ENCODE measurements at places on chromosomes 4 and X.

DNA sequence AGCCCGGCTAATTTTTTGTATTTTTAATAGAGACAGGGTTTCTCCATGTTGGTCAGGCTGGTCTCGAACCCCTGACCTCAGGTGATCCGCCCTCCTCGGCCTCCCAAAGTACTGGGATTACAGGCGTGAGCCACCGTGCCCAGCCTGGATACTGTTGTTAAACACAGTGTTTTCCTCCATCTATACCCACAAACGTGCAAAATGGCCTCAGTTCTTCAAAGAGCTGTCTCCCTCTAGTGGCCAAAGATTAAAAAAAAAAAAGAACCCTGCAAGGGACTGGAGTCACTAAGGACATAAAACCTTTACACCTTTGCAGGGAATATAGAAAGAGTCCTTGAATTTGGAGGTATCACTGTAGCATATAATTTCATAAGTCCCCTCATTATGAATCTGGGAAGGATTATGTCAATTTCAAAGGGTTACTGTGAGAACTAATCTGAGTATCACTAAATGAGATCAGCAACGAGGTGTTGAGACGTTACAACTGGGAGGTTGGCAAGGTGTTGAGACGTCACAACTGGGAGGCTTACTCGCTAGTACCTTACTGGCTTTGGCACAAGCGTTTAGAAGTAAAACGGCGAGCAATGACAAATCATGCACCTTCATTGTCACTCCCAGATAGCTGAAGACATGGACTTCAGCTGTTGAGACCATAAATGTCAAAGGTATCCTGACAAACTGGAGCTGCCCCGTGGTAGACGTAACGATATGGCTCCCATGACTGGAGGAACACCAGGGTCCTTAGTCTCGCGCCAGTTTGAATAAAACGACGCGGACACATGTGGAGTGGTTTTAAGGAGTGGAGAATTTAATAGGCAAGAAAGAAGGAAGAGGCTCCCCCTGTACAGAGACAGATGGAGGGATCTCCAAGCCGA, 33.4 kb upstream of the ENPP6 start:
- no peak for DNase-seq

DNA sequence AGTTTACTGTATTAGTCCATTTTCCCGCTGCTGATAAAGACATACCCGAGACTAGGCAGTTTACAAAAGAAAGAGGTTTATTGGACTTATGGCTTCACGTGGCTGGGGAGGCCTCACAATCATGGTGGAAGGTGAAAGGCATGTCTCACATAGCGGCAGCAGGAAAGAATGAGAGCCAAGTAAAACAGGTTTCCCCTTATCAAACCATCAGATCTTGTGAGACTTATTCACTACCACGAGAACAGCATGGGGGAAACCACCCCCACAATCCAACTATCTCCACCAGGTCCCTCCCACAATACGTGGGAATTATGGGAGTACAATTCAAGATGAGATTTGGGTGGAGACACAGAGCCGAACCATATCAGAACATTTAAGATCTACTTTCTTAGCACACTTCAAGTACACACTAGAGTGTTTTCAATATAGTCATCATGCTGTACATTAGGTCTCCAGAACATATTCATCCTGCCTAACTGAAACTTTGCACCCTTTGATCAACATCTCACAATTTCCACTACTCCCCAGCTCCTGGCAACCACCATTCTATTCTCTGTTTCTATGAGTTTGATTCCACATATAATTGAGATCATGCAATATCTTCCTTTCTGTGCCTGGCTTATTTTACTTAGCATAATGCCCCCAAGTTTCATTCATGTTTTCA, 341.0 kb downstream of the ARHGAP24 start:
- no peak for DNase-seq

GRCh38 chrX:97400492-97400891, 516.8 kb downstream of the RPA4 start:
- no peak for DNase-seq

DNA sequence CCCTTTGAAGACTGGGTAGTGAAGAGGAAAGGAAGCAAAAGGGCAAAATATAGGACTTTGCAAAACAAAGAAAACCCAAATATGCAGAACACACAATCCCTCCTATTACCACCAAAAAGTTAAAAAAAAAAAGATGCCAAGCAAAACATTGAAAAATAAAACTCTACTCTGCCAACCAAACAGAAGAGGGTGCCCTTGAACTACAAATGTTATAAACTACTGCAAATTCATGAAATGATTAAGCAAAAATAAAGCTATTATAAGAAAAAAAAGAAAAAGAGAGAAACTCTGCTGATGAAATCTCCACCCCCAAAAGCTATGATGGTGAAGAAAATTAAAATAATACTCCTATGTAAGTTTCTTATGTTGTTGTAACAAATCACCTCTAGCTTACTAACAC, 168.5 kb upstream of the STK26 start:
- no peak for DNase-seq

GRCh38 chr4:186798951-186799659, 75.4 kb upstream of the FAT1 start:
- DNase-seq = no peak

GRCh38 chr4:128775916-128776315, 33.6 kb upstream of the JADE1 start:
- DNase-seq = no peak

DNA sequence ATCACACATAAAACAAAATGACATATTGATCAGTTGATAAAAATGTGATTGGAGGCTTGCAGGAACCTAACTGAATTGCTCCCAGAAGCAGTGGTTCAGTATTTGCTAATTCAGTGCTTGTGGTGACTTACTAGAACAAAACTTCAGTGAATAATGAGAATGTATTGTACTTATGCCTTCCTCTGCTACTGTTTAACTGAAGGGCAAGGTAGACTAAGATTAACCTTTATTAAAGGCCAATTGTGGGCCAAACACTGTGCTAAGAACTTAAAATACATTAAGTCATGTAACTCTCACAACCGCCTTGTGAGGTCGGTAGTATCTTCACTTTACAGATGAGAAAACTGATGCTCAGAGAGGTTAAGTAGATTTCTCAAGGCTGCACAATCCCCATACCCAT, 14.9 kb downstream of the IGFBP7 start:
- DNase-seq = no peak

- DNase-seq = no peak
Measured at GRCh38 chrX:2735270-2735669, 16.6 kb upstream of the XG start.

DNA sequence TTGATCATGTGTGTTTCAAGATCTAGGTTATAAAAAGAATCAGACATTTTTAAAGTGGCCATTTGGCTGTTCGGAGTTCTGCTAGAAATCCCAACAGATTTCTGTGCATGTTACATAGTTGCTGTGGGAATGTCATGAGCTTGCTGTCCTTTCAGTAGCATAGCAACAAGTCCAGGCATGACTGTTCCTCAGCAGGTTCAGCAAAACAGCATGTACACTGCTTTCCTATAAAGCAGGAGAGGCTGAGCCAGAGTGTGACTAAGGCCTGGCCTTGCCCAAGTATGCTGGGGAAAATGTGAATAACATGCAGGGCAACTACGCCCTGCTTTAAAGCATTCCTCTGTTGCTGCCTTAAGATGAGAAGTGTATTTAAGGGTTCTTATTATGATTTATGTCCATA, 217.1 kb upstream of the SMIM31 start:
- no peak for DNase-seq

DNA sequence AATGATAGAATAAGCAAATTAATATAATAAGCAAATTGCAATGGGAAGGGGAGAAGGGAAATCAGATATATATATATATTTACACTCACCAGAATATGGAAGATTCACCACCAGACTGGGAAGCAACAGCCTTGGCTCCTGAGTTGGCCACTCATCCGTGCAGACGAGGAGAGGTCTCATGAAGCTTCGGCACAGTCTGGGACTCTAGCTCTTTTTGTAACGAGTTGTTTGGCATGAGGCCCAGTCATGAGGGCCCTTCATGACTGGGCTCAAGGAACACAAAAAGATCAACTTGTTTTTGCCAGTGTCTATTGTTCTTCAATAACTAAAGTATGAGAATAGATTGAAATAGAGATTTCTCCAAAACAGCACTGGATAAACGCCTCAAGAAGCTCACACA, 176.4 kb downstream of the ADGRA3 start:
- DNase-seq = no peak

- no peak for DNase-seq
Measured at GRCh38 chrX:119399772-119400101, 601 bp downstream of the SLC25A43 start.

- DNase-seq = no peak
Measured at GRCh38 chr4:114184901-114185300, 205.5 kb upstream of the ARSJ start.

GRCh38 chrX:153668423-153669173, 5.0 kb downstream of the PNCK start:
- no peak for DNase-seq

DNA sequence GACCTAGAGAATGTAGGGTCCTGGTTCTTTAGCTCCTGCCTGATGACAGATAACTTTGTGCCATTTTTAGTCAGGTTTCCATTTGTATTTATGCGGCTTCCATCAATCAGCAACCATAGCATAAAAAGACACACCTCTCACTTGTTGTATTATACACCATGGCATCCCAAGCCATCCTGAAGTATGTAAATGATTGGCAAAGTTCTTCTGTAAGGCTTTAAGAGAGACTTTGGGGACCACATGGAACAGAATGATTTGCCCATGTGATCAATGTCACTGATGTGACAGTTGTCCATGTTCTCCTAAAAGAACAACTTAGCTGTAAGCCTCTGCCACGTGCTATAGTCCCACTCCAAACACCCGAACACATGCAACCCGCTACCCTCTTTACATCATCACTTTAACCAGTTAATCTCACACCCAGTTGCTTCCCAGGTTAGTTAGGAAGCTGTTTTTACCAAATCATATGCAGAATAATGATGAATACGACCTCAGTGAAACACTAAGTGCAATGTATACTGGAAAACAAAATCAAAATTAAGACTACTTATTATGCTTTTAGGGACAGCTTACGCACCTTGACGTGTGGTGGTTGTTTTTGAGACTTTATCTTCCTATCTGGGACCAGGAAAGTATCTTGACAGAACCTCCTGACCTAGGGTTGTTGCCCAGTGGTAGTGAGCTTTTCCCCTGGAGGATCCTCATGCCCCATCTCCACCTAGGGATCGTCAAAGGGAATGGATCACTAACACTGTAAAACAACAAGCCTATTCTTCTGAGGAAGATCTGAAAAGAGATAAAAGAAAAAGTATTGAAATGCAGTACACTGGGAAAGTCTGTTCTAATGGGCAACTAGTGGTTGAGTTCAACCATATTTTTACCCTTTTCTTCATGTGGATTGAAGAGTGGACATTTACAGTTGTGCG, 267.8 kb downstream of the CHIC1 start:
- DNase-seq = no peak

- DNase-seq = no peak
Measured at GRCh38 chr4:95674521-95674981, 125.8 kb upstream of the UNC5C start.

DNA sequence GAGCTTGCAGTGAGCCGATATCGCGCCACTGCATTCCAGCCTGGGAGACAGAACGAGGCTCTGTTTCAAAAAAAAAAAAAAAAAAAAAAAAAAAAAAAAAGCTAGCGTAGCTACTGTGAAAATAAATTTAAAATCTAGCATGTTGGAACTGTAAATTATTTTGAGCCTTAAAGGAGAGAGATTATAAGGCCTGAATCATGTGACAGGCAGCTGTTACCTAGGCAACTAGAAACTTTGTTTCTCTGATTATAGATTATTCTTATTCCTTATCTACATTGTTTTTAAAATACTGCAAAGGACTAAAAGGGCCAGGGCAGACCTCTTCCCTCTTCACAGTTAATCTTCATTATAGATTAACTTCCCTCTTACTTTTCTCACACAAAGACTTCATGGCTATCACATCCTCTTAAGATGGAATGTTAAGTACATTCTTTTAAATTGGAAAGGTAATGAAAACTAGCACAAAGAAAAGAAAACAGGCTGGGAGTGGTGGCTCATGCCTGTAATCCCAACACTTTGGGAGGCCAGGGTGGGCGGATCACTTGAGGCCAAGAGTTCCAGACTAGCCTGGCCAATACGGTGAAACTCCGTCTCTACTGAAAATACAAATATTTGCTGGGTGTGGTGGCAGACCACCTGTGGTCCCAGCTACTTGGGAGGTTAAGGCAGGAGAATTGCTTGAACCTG, 21.1 kb upstream of the PDS5A start:
- DNase-seq = no peak

DNA sequence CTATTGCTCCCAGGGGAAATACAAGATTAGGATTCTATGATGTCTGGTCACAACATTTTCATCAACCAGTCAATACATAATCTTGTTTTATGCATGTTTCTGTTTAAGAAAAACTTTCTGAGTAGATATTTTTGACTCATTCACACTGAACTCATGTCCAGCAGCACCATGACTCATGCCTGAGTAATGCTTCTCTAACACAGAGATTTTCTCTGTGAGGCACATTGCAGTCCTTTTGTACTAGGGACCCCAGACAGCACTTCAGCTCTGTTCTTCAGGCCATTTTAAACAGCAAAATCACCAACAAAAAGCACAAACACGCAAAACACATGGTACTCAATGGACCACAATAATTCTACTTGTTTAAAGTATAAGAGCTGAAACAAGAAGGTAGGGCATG, 83.6 kb downstream of the MXRA5 start:
- no peak for DNase-seq
